Vagina (tissue), 2 donors: ENCODE measurements at places on chromosomes 11 and 22. TPM values are rescaled to one million over a fixed set of nuclear protein-coding genes. Genes with fewer than 3 reads are reported as not detected.

GRCh38 chr11:119103793-119104192 lies 2.1 kb upstream of the DPAGT1 start:
- no peak for DNase-seq
- H3K4me3 ChIP-seq: no peak overlapping the region
- no peaks in the 10 kb centered on the region for H3K36me3 ChIP-seq
- H3K27ac ChIP-seq: peak overlapping the region; percentile 86
- peaks cover 52% of the 10 kb centered on the region for H3K4me1 ChIP-seq

DNA sequence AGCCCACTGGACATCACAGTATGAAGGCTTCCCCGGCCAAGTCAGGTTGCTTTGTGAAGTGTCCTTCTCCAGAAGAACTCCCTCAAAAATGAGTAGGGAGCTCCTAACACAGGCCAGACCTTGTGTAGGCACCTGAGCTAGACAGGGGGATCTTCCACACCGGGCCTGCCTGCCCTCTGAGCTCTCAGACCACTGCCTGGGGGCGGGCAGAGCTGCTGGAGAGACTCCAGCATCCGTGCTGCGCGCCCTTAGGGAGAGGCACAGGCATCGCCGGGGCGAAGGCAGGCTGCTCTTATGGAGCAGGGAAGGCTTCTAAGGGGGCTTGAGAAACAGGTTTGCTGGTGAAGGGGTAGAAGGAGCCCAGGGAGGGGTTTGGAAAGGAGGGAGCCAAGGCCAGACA lies 4.4 kb downstream of the KCNJ5 start:
- DNase-seq: no peak
- no peaks in the 10 kb centered on the region for H3K36me3 ChIP-seq
- no peak overlapping the region for H3K4me3 ChIP-seq
- H3K27ac ChIP-seq: no peak overlapping the region

DNA sequence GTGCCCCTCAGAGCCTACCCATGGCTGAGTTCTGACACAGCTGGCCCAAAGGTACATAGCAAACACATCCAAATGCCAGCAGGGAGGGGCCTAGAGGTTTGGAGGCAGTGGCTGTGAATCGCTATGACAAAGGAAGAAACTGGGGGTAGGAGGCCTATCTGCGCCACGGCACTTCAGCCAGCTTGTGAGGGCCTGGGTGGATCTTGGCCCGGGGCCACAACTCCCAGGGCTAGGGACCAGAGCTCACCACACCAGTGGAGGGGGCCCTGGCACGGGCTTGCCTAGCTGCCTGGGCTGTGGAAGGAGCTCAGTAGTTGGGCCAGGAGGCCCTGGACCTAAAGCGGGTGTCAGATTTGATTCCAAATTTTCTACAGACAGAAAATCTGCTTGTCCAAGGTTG lies 9.4 kb upstream of the NAP1L4 start:
- no peak for DNase-seq
- H3K4me1 ChIP-seq: peaks cover 28% of the 10 kb centered on the region
- H3K4me3 ChIP-seq: no peak overlapping the region

- H3K27ac ChIP-seq: peak overlapping the region; percentile 60
- peaks cover 25% of the 10 kb centered on the region for H3K4me1 ChIP-seq
- no peak overlapping the region for H3K4me3 ChIP-seq
- no peaks in the 10 kb centered on the region for H3K36me3 ChIP-seq
Observed at GRCh38 chr11:130519128-130519932, 70.9 kb downstream of the ADAMTS15 start.

The BTG4 gene
- not detected for total RNA-seq
